ENCODE measurements at places on chromosomes 12 and 14. TPM values are rescaled to one million over a fixed set of nuclear protein-coding genes. Genes with fewer than 3 reads are reported as not detected.

SYNDIG1L gene
- total RNA-seq = not detected

DCN gene
- total RNA-seq = not detected

GUCY2C gene
- not detected for total RNA-seq

PMEL gene
- 0.63 TPM for total RNA-seq

CYP27B1 gene
- 0.39 TPM for total RNA-seq

TC2N gene
- 40.0 TPM for total RNA-seq

KRT3 gene
- total RNA-seq = not detected

AQP6 gene
- not detected for total RNA-seq

GYS2 gene
- total RNA-seq = not detected

BIN2 gene
- total RNA-seq = not detected

SERPINA5 gene
- 0.26 TPM for total RNA-seq

P2RX2 gene
- total RNA-seq = not detected

FAR2 gene
- total RNA-seq = 80.8 TPM

KERA gene
- total RNA-seq = not detected

IL31 gene
- total RNA-seq = not detected

SPRING1 gene
- total RNA-seq = 18.7 TPM

SPTB gene
- under 0.01 TPM for total RNA-seq

TAS2R46 gene
- total RNA-seq = 1.0 TPM

GLIPR1L1 gene
- total RNA-seq = not detected

CLEC4A gene
- total RNA-seq = not detected

CCDC197 gene
- total RNA-seq = not detected

METTL3 gene
- 46.1 TPM for total RNA-seq

KRT7 gene
- total RNA-seq = 7.0 TPM

C12orf50 gene
- total RNA-seq = not detected

BATF gene
- total RNA-seq = 5.7 TPM

OVCH1 gene
- total RNA-seq = not detected

CAMKK2 gene
- 21.3 TPM for total RNA-seq

KRT82 gene
- not detected for total RNA-seq

CCDC60 gene
- total RNA-seq = not detected

TMTC2 gene
- 4.9 TPM for total RNA-seq

IRAK3 gene
- total RNA-seq = 9.5 TPM

RNF10 gene
- 78.6 TPM for total RNA-seq

TSPAN9 gene
- 96.8 TPM for total RNA-seq

C12orf60 gene
- 0.63 TPM for total RNA-seq

ABCC9 gene
- total RNA-seq = not detected

TDRD9 gene
- total RNA-seq = 0.76 TPM

KIF21A gene
- total RNA-seq = 5.3 TPM

GRIP1 gene
- total RNA-seq = under 0.01 TPM

DAO gene
- not detected for total RNA-seq

ENO2 gene
- 1.4 TPM for total RNA-seq

EGLN3 gene
- 4.0 TPM for total RNA-seq

TAS2R42 gene
- total RNA-seq = not detected

NKX2-8 gene
- not detected for total RNA-seq

COQ6 gene
- 18.8 TPM for total RNA-seq

CHGA gene
- total RNA-seq = not detected

RD3L gene
- total RNA-seq = not detected

PDE3A gene
- 0.51 TPM for total RNA-seq

PTHLH gene
- not detected for total RNA-seq

BORCS5 gene
- total RNA-seq = 4.0 TPM

CELA1 gene
- not detected for total RNA-seq

C1QL4 gene
- total RNA-seq = not detected

NEUROD4 gene
- total RNA-seq = not detected

B4GALNT3 gene
- total RNA-seq = under 0.01 TPM

PCK2 gene
- total RNA-seq = 7.6 TPM

TMEM260 gene
- 9.7 TPM for total RNA-seq

DMAC2L gene
- total RNA-seq = 5.4 TPM
